ENCODE measurements at places on chromosomes 11 and 22.

GRCh38 chr11:110777775-110778174 lies 65.5 kb upstream of the ARHGAP20 start:
- H3K27ac ChIP-seq: no peak overlapping the region
- no peak overlapping the region for H3K4me3 ChIP-seq
- H3K4me1 ChIP-seq: no peaks in the 10 kb centered on the region
- no peaks in the 10 kb centered on the region for H3K36me3 ChIP-seq
- no peaks in the 10 kb centered on the region for H3K27me3 ChIP-seq
- no peak for DNase-seq

DNA sequence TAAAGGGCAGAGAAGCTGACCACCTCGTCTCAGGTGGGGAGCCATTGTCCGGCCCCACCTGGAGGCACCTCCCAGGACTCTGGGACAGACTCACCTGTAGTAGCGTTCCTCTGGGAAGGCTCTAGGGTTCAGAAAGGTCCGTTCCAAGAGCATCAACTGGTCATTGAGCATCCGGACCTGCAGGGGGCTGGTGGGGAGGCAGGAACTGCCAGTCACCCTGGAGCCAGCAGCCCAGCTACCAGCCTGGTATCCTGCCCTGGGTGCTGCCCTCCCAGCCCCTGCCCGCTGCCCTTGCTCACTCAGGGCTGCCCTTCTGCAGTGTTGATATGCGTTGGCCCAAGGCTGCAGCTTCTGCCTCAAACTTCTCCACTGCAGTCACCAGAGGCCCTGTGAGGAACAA lies 4.7 kb downstream of the SAC3D1 start:
- no peak overlapping the region for H3K4me3 ChIP-seq
- no peak for DNase-seq
- peaks cover 2% of the 10 kb centered on the region for H3K36me3 ChIP-seq
- H3K27me3 ChIP-seq: no peaks in the 10 kb centered on the region
- H3K4me1 ChIP-seq: peaks cover 7% of the 10 kb centered on the region

DNA sequence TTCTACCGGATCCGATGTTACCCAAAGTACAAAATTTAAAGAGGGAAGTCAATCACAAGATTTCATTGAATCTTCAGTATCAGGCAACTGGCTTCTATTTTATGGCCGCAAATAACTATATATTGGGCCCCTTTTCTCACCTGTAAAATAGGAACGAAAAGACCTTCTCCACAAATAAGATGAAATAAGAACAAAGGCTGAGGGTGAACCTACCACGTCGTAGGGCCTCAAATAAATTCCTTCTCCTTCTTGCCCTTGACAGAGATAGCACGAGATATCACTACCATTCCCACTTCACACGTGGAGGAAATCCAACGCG lies 794 bp upstream of the EMSY start:
- DNase-seq: no peak
- no peaks in the 10 kb centered on the region for H3K27me3 ChIP-seq
- H3K27ac ChIP-seq: peak overlapping the region; percentile 94
- peaks cover 16% of the 10 kb centered on the region for H3K36me3 ChIP-seq
- peak overlapping the region; percentile 95 for H3K4me3 ChIP-seq

- peak overlapping the region; percentile 79 for H3K27ac ChIP-seq
- peaks cover 69% of the 10 kb centered on the region for H3K36me3 ChIP-seq
- H3K27me3 ChIP-seq: no peaks in the 10 kb centered on the region
- no peak overlapping the region for H3K4me3 ChIP-seq
- no peak for DNase-seq
- H3K4me1 ChIP-seq: peaks cover 12% of the 10 kb centered on the region
These were observed 15.9 kb downstream of the NUP98 start for GRCh38 chr11:3781423-3781822.

GRCh38 chr11:36328966-36329673 lies 33.0 kb downstream of the PRR5L start:
- no peaks in the 10 kb centered on the region for H3K36me3 ChIP-seq
- no peaks in the 10 kb centered on the region for H3K4me1 ChIP-seq
- H3K27ac ChIP-seq: no peak overlapping the region

GRCh38 chr11:62333768-62334167 lies 3.5 kb upstream of the ASRGL1 start:
- H3K4me3 ChIP-seq: no peak overlapping the region
- no peak overlapping the region for H3K27ac ChIP-seq
- H3K4me1 ChIP-seq: peaks cover 8% of the 10 kb centered on the region
- peaks cover 5% of the 10 kb centered on the region for H3K36me3 ChIP-seq
- no peak for DNase-seq

DNA sequence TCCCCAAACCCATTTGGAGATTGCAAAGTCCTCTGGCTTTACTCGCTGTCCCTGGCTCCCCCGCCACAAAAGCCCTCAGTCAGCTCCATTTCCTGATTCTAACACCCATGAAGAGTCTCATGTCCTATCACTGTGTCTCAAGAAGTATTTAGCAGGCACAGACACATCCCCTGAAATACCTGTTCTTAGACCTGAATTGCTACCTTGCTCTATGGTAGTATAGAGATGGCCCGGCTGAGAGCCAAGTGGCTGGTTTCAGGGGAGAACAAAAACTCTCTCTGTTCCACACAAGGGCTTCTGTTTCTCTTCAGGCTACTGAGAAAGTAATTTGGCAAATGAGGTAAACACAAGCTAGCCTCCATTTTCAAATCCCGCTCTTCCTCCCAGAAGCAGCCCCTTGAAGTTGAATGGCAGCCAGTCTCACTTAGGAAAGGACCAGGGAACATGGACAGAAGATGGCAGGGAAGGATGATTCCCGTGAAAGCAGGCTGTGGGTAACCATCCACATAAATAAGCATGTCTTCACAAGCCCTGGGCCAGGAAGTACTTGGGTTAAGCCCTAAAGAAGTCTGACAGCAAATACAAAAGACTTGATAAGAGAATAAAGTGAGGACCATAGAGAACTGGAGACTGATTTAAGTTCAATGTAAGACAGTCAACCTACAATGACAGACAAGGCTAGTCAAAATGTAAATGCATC lies 137.8 kb downstream of the C11orf58 start:
- no peak overlapping the region for H3K4me3 ChIP-seq
- DNase-seq: no peak
- H3K4me1 ChIP-seq: no peaks in the 10 kb centered on the region

- no peak for DNase-seq
- H3K4me1 ChIP-seq: peaks cover 56% of the 10 kb centered on the region
- peak overlapping the region; percentile 68 for H3K4me3 ChIP-seq
- H3K36me3 ChIP-seq: peaks cover 39% of the 10 kb centered on the region
These were observed 3.0 kb downstream of the RSPH14 start for GRCh38 chr22:23138584-23139435.

- peaks cover 47% of the 10 kb centered on the region for H3K27me3 ChIP-seq
- H3K36me3 ChIP-seq: no peaks in the 10 kb centered on the region
- no peak overlapping the region for H3K27ac ChIP-seq
- no peaks in the 10 kb centered on the region for H3K4me1 ChIP-seq
- DNase-seq: no peak
These were observed 20.2 kb upstream of the PATL1 start for GRCh38 chr11:59689015-59689414.

- no peaks in the 10 kb centered on the region for H3K36me3 ChIP-seq
- H3K27me3 ChIP-seq: peaks cover 89% of the 10 kb centered on the region
- H3K27ac ChIP-seq: no peak overlapping the region
- no peaks in the 10 kb centered on the region for H3K4me1 ChIP-seq
- H3K4me3 ChIP-seq: no peak overlapping the region
- no peak for DNase-seq
These were observed 1.2 kb downstream of the BARX2 start for GRCh38 chr11:129376658-129377341.

DNA sequence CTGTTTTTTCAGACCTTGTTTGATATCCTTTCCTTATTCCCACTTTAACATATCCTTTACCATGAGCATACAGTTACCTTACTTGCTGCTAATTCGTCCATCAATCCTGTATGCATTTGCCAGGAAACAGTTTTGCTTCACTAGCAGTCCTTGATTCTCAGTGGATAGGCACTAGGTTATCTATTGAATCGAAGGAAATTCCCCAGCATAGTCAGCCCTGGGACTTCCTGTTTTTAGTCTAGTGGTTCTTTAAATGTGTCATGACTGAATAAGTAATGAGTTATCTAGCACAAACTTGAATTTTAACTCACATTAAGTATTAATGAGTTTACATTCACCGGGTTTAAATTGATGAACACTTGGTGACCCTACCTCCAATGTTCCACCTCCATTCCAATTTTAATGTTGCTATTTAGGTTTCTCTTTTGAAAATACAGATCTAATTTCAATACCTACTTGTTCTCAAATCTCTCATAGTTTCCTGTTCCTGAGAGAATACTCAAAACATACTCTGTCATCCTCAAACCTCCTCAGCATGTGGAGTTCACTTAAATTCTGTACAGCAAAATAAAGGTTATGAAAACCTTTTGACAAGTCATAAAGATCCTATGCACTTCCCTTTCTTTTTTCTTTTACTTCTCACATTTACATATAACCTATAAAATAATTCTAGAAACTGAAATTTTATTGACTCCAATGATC lies 1375.1 kb upstream of the TENM4 start:
- no peak overlapping the region for H3K4me3 ChIP-seq
- H3K27me3 ChIP-seq: no peaks in the 10 kb centered on the region
- H3K36me3 ChIP-seq: no peaks in the 10 kb centered on the region
- H3K4me1 ChIP-seq: no peaks in the 10 kb centered on the region
- no peak for DNase-seq

DNA sequence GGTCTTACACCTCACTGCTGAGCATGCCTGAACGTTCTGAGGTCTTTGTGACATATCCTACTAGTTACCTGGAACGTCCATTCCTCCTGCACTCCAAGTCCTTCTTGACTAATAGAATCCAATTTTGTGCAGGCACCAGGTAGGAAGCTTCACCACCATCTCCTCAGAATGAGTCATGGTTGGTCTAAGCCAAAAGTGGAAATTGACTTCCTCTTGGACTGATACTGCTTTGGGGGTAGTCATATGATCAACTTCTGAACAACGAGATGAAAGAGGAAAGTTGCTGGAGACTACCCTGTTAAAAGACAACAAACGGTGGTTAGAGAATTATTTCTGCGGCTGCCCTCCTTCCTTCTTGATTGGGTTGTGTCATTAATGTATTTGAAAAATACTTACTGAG lies 374.2 kb upstream of the LARGE1 start:
- no peak overlapping the region for H3K27ac ChIP-seq
- no peak overlapping the region for H3K4me3 ChIP-seq
- DNase-seq: no peak
- no peaks in the 10 kb centered on the region for H3K36me3 ChIP-seq
- H3K27me3 ChIP-seq: no peaks in the 10 kb centered on the region

GRCh38 chr11:123434262-123434661 lies 4.2 kb downstream of the GRAMD1B start:
- DNase-seq: no peak
- H3K36me3 ChIP-seq: no peaks in the 10 kb centered on the region
- H3K27me3 ChIP-seq: no peaks in the 10 kb centered on the region
- H3K4me1 ChIP-seq: peaks cover 30% of the 10 kb centered on the region
- no peak overlapping the region for H3K4me3 ChIP-seq
- no peak overlapping the region for H3K27ac ChIP-seq

DNA sequence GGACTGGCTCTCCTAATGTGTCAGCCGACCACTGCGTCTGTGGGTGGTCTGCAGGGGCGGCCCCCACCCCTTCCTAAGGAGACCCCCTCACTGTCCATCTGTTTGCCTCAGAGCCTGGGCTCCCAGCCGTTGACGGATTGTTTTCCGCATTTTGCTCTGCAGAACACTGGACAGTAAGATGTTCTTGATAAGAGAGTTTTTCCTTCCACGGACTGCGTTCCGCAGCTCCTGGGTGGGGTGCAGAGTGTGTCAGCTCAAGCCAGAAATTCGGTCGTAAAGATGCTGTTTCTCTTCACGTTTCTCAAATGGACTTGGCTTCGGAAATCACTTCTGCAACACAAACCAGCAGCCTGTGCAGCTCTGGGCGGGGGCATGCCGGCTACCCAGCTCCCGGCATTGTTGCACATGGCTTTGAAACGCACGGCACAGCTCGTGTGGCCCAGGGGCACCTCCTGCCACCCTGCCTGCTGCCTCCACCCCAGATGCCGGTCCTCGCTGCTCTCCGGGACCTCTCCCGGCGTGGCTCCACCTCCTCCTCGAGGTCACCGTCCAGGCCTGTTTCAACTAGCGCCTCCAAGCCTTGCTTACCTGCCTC lies 2.9 kb upstream of the MRGPRG start:
- H3K36me3 ChIP-seq: peaks cover 6% of the 10 kb centered on the region
- no peak overlapping the region for H3K27ac ChIP-seq
- DNase-seq: no peak
- H3K4me1 ChIP-seq: peaks cover 14% of the 10 kb centered on the region

DNA sequence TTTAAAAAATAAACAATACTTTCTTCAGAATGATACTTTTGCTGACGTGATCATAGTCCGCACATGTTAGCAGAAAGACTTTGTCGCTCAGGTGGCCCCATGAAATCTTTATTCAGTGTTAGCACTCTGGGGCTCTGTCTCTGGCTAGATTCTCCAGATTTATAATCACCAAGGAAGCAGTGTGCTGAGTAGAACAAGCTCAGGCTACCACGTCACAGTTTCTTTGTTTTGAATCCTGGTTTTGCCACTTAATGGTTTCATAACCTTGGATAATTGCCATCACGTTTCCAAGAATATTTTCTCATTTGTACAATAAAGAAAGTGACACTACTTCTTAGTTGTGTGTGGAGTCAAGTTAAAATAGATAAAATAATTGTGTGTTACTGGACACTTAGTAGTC lies 3.9 kb upstream of the MUC15 start:
- no peaks in the 10 kb centered on the region for H3K27me3 ChIP-seq
- H3K4me1 ChIP-seq: no peaks in the 10 kb centered on the region
- DNase-seq: no peak

DNA sequence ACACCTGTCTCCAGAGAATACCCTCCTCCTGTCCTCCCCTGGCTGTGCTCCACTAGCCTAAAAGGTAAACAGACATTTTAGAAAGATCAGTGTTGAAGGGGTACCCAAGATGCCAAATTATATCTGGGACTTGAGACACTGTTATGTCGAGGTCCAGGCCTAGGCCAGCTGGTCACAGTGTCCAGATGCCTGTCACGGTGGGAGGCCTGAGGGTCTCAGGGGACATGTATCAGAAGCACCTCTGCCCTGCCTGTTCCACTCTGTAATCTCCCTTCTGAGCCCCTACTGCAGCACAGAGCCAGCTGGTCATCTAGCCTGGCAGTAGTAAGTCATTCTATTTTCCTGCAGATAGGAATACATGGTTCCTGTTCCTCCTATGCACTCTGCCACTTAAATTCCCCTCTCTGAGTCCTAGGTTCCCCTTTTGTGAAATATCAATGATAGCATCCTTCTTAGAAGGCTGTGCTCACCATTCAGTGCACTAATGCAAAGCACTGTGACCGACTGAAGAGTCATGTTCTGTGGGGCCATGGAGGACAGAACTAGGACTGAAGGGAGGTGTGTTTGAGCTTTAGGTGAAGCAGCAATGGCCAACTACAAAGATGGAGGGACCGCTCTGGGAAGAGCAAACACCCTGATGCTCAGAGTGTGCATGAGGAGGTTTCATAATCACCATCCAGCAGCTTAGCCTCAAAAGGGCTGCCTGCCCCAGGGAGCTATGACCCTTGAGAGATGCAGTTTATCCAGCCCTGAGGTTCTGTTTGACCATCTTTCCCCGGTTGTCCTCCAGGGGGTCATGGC lies 44.8 kb upstream of the TUB start:
- H3K4me1 ChIP-seq: peaks cover 8% of the 10 kb centered on the region
- no peaks in the 10 kb centered on the region for H3K36me3 ChIP-seq
- no peak overlapping the region for H3K27ac ChIP-seq
